ENCODE measurements at places on chromosomes 2 and 18.

- DNase-seq = peak; percentile 20
These were observed 19.2 kb downstream of the POU3F3 start for GRCh38 chr2:104872866-104873688.

GRCh38 chr2:69436596-69436937 is 668 bp downstream of the NFU1 start:
- no peak for DNase-seq

GRCh38 chr2:60759654-60760053 is 3.6 kb downstream of the PAPOLG start:
- DNase-seq = no peak

DNA sequence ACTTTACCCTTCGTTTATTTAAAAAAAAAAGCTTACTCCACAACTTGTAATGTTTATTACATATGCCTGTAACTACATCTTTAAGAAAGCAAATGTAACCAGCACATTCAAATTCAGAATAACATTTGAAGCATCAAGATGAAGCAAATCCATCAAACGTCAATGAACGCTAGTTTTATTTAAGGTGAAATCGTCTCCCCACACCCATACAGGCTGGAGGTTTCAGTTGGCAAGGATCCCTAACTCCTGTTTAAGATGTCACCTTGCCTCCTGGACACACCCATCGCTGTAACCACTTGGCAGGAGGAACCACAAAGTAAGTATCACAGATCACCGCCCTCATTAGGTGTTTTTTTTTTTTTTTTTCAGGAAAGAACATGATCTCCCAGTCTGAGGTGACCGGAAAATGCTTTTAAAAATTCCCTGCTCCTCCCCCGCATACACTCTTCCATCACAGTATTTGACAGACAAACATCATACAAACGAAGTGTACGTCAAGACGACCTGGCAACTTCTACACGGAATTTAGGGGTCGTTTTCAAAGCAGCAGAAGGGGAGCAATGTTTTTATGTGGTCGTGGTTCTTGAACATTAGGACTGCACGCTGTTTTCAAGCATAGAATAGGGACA is 19.7 kb upstream of the STPG4 start:
- peak; percentile 11 for DNase-seq

DNA sequence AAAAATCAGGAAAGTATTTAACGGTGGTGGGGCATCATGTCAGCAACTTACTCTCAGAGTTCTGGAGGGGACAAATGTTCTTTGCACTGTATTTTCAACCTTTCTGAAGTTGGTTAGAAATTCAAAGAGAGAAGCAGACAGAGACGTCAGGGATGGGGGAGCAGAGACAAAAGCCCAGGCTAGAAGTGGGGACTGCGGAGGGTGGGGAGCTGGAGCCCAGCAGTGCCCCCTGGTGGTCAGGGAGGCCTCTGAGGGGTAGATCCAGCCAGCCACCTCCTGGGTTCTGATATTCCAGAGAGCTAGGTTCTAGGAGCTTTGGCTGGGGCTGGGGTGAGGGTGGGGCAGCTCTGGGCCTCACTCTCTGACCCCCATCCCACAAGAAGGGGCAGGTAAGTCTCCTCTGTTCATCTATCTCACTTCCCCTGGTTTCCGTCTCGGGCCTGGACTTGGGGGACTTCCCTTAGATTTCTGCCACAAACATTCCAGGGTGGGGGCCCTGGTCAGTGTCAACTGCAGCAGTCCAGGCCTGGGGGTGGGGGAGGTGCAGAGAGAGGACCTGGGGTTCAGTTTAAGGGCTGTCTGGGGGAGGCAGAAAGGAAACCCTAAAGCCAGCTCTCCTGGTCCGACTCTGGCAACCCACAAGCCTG is 8.9 kb downstream of the TNS1 start:
- peak; percentile 43 for DNase-seq

DNA sequence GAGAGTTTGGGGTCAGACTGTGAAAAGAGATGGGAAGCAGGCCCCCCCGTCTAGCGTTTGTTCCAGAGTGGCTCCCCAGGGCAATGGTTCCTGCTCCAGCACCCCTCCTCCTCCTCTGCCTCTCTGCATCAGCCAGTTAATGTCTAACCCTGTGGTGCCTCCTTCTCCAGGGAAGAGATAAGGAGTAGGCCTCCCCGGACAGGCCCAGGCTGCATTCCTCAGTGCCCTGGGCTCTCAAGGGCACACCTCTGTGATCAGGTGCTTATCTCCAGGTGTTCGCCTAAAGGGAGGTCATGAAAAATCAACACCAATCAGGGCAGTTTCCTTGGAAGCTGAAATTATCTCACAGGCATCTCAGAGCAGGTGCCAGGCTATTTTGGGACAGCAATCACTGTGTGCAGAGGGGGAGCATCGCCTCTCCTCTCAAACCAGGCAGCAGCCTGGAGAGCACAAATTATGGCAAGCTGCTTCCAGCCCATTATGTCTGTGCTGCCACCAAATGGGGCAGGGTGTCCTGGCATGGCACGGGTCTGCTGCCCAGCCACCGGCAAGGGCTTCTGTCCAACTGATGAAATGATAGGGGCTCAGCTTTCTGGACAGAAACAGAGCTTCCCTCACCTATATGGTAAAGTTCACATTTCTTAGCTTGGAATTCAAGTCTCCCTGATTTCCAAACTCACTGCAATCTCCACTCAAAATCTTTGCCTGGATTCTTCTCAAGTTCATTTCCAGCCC is 255.8 kb upstream of the SLC14A2 start:
- DNase-seq = no peak

DNA sequence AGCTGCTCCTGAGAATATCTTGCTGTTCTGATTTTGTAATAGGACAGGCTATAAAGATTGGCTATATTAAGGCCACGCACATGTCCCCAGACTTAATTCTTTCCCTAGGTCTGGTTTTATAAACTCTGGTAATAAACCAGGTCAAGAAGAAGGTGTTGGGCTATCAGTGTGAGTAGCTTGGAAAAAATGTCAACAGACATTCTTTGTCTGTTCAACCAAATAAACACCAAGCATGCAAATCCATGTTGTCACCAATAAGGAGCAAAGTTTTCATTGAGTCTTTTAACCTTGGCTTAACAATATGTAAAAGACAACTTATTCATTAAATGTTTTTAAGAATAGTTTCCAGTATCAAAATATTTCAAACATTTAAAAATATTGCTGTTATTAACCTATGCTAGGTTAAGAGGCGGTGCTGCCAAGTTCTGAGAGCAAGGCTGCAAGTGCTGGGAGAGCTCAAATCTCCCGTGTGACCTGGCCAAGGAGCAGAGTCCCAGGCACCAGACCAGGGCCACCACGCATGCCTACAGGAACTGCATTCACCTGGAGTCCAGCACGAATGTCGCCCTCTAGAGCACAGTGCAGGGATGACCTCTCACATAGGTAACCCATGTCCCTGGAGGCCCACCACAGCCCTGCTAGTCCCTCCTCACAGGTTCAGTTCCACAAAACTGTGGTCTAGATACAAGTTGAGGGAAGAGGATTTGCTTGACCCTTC is 120.5 kb upstream of the POU3F3 start:
- DNase-seq = no peak

GRCh38 chr2:215667585-215668377 is 231.9 kb upstream of the FN1 start:
- DNase-seq = no peak

- no peak for DNase-seq
These were observed 52.8 kb downstream of the IKZF2 start for GRCh38 chr2:213098612-213099011.

GRCh38 chr2:80238692-80239469 is 65.7 kb downstream of the LRRTM1 start:
- DNase-seq = no peak

DNA sequence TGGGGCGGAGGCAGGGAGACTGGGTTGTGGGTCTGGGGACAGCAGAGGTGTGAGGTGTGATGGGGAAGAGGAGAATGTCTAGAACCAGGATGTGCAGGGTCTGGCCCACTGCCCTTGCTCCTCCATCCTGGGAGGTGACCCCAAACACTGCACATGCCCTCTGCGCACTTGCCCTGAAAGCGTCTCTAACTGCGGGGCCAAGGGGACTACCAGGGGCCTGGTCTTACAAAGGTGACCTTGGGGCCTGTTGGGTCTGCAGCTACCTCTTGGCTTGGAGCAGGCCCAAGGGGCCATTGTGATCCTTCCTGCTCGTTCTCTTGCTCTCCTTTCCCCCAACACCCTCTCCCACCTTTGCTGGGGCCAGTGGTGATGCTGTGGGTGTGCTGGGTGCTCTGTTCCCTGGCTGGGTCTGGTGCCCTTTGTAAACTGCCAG is 48.0 kb upstream of the FAHD2A start:
- DNase-seq = no peak

GRCh38 chr18:63562284-63562683 is 20.1 kb downstream of the SERPINB12 start:
- no peak for DNase-seq

- DNase-seq = no peak
These were observed 79.8 kb upstream of the CCDC141 start for GRCh38 chr2:179129574-179130238.

- DNase-seq = no peak
These were observed 444.8 kb downstream of the RND3 start for GRCh38 chr2:150042500-150043171.

GRCh38 chr18:74967979-74968378 is 241.0 kb downstream of the PTGR3 start:
- no peak for DNase-seq

DNA sequence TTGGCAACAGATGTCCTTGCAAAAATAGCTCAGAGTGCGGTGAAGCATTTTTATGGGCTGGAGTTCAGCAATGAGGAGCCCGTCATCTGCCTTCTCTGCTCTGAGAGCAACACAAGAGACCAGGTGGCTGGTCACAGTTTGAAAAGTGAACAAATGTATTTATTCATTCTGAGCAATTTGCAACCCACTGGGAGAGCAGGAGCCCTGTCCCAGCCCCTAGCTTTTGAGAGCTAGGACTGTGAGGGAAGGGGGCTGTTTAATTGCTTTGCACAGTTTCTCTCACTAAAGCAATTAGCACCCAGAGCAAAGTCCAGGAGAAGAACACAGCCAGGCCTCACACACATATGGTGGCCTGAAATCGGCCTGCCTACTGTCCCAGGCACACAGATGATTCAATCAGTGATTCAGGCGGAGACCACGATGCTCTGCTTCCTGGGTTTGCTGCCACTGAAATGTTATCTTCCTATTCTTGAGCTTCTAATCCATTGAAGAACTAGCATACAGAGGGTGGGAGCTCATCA is 646.1 kb upstream of the ACVR2A start:
- no peak for DNase-seq

DNA sequence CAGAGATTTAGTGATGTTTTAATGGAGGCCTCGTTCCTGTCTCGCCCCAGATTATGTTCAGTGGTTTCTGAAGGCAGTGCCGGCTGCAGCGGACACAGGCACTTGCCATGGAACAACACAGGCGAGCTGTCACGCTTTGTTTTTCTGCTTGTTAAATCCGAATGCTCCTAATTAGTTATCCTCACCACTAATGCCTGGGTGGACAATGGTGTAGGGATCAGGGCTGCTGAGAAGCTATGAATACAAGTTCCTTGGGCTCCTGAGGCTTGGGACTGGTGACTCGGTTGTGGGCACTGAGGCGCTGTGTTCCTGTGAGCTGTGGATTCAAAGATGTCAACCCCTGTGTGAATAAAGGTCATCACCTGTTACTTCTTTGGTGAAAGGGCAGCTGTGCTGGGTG is 123.5 kb downstream of the PLEKHM3 start:
- DNase-seq = no peak

- no peak for DNase-seq
These were observed 179.7 kb downstream of the MREG start for GRCh38 chr2:215833531-215834162.

DNA sequence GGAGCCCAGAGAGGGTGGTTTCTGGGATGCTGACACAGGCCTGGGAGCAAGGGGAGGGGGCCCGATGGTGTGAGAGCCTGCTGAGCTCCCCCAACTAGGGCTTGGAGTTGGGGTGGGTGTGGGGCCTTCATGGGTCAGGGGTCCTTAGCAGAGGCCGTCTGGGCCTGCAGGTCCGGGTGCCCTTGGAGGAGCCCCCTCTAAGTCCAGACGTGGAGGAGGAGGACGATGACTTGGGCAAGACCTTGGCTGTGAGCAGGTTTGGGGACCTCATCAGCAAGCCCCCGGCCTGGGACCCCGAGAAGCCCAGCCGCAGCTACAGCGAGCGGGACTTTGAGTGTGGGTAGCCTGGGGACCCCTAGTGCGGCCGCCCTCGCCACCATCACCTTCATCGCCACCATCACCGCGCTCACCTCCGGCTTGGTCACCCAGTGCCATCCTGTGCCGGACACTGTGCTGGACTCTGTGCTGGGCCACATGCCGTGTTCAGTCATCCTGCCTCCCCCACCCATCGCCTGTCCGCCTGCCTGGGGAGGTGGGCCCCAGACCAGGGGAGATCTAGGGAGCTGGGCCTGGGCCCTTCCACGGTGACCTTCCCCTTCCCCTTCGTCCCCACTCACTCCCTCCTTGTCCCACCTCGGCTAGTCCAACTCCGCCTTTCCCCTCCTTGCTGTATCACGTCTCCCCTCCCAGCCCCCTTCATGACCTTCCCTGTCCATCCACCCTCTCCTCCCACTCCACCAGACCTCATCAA is 980 bp downstream of the SLC4A3 start:
- no peak for DNase-seq

DNA sequence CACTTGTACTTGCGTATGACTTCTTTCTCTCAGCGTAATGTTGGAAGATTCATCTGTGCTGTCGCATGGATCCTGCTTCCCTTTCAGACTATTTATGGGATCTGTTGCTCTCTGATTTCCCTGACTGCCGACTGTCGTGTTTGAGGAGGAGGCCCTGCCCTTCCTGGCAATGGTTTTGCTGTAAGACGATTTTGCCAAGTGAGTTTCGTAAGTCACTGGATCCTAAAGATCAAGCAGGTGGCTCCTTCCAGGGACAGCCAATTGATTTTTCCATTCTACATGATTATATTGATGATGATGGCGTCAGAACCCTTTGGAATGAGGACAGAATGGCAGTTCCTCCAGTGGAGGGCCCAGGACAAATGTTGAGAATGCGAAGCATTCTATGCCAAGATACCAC is 8.7 kb upstream of the B3GNT2 start:
- DNase-seq = no peak

- DNase-seq = no peak
These were observed 133.8 kb upstream of the NRXN1 start for GRCh38 chr2:51165534-51166260.

DNA sequence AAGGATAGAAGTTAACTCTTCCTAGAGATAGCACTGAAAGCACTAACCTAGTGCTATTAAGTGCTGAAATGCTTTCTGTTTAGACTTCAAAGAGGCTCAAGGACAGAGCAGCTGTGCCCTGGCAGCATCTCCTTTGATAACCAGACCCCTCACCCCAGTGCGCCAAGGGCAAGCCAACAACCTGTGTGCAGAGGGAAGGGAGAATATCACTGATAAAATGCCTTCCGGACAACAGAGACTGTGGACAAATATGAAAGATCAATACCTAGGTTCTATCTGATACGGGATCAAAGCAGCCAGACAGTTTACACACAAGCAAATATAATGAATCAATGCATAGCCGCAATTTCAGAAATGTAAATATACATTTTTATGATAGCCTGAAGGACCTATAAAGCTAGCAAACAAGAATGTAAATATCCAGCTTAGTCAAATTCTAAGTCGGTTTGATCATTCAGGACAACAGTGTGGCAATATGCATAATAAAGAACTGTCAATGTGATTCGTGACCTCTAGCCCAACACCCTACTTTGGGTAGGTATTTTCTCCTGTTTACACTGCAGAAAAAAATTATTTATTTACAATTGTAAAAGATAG is 91.8 kb upstream of the RFX8 start:
- no peak for DNase-seq

GRCh38 chr2:18531194-18531593 is 29.3 kb downstream of the RDH14 start:
- DNase-seq = no peak

Measured in T-cell (primary cell).